ENCODE measurements at places on chromosomes 3 and 15.

- DNase-seq: peak; percentile 92
These were observed 4.4 kb downstream of the GXYLT2 start for GRCh38 chr3:72892081-72892775.

DNA sequence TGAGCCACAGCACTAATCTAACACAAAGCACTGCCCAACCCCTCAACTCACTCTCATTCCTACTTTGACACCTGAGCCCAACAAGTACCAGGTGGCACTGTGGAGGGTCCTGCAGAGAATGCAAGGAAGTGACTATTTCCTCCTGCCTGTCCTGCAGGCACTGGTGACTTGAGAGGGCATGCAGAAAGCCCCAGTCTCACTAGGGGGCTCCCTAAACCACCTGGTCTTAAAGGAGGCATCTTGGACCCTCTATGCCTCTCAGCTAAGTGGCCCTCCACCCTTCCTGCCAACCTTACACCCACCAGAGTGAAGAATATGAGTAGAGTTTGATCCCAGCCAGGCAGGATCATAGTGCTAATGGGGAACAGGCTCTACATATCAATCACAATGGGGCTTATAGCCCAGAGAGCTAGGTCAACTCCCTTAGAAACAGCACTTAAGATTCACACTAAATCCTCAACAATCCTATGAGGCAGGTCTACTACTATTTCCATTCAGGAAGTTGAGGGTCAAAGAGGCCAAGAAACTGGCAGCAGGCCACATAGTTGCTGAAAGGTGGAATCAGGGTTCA lies 15.2 kb downstream of the TRAIP start:
- DNase-seq: peak; percentile 20

DNA sequence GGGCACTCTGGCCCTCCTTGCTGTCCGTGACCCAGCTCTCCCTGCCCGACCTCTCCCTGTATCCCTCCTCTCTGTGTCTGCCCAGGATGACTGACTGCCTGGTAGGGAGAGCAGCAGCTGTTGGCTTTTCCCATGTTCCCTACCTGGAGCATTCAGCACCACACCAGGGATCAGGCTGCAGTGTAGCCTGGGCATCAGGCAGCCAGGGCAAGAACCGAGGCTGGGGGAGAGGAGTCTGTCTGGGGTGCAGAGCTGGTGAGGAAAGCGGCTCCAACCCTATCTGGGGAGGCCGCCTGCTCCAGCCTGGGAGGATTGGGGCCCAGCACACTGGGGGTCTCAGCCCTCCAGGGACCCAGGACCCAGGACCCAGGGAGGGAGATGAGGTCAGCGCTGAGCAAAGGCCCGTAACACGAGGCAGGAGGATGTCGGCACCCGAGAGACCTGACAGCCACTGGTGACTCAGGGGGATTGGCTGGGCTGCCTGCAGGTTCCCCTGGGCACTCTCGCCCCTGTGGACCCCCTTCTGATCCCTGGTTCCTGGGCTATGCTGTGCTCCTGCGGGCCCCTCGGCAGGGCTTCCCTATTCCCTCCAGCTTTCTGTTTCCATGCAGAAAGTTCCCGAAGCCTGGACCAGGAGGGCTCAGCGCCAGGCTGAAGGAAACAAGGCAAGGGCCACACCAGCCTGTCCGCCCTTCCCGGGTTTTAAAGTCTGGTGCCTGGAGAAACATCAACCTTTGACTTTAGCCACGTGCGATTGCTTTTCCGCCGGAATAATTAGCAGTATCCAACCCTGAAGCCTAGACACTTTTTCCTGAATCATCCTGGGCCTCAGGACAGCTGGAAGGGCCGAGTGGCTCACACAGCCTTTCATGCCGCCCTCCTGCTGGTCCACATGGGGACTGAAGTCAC lies 128.2 kb upstream of the MEF2A start:
- no peak for DNase-seq

- no peak for DNase-seq
These were observed 30.4 kb upstream of the KLHL25 start for GRCh38 chr15:85825118-85825517.

- no peak for DNase-seq
These were observed 20.4 kb downstream of the ARPP21 start for GRCh38 chr3:35659768-35660167.

DNA sequence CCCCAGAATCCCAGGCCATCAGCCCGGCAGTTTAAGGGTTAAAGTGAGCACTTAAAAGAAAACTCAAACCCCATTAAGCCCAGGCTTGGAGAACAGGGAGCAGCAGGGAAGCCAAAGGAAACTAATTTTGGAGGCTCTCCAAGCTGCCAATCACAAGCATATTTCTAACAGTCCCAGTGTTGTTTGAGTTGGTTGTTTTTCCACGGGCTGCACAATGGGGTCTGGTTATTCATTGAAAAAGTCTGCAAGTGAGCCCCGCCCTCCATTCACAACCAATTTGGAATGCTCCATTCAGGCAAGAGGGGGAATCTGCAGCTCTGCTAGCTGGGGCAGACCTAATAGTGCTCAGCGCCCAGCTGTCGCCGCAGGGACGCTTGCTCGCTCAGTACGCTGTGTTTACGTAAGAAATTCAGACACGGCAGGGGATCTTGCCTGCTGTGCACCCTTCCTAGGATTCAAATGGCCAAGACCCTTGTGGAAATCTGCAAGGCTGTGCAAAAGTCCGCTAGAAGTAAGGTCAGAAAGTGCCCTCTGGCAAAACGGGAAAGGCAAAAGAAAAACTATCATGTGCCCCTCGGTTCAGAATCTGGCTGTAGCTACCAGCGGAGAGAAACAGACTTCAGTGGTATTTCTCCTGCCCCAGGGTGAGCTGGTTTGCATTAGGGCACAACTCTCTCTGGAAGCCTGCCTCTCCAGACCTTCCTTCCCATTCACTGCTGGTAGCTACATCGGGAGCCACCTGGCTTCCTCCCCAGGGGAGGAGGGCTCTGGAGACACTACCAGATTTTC lies 11.0 kb downstream of the ETV5 start:
- peak; percentile 72 for DNase-seq

- peak; percentile 53 for DNase-seq
These were observed 78.5 kb downstream of the TRANK1 start for GRCh38 chr3:36866368-36866767.

GRCh38 chr15:95105229-95105628 lies 873.9 kb downstream of the MCTP2 start:
- peak; percentile 73 for DNase-seq

DNA sequence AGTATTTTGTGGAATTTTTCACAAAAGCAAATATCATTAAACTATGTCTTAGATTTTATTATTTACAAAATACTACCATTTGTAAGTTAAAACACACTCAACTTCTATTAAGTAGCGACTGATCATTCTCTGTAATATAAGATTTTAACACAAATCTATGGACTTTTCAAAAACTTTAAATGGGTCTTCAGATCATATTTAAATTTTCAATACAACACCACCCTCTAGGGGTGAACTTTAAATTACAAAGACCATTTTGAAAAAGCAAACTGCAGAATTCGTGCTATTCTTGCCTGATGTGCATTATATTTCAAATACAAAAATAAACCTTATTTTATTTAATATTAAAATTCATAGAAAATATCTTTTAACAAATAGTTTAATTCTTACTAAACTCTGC lies 8.2 kb upstream of the VGLL4 start:
- peak; percentile 56 for DNase-seq

- no peak for DNase-seq
These were observed 517.7 kb upstream of the TBL1XR1 start for GRCh38 chr3:177714945-177715344.

DNA sequence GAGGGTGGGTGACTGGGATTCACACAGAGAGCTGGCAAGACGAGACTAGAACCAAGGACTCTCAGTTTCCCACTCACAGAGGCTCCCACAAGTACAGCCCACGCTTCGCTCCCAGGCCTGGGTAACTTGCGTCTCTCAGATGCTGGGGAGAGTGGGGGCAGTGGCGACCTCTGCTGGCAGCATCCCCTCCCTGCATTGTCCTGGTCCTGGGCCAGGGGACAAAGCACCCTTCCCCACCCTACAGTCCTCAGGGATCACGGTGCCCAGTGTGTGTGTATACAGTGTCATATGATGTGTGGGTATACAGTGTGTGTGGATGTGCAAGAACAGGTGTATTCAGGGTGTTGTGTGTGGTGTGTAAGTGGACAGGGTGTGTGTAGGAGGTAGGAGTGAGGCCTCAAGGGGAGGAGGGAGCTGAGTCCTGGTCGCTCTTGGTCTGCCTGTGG lies 12.8 kb downstream of the VILL start:
- peak; percentile 39 for DNase-seq

GRCh38 chr3:50423543-50423942 lies 64.2 kb upstream of the TMEM115 start:
- DNase-seq: no peak

- no peak for DNase-seq
These were observed 154.6 kb downstream of the MAGI1 start for GRCh38 chr3:65884071-65884470.

DNA sequence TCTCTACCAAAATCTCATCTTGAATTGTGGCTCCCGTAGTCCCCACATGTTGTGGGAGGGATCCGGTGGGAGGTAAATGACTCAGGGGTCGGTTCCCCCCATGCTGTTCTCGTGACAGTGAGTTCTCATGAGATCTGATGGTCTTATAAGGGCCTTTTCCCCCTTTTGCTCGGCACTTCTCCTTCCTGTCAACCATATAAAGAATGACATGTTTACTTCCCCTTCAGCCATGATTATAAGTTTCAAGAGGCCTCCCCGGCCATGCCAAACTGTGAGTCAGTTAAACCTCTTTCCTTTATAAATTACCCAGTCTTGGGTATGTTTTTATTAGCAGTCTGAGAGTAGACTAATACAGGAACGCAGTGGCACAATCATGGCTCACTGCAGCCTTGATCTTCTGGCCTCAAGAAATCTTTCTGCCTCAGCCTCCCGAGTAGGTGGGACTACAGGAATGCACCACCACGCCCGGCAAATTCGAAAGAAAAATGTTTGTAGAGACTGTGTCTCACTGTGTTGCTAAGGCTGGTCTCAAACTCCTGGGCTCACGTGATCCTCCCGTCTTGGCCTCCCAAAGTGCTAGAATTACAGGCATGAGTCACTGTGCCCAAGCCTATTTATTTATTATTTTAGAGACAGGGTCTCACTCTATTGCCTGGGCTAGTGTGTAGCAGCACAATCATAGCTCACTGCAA lies 101.0 kb downstream of the ATP10A start:
- DNase-seq: peak; percentile 53

DNA sequence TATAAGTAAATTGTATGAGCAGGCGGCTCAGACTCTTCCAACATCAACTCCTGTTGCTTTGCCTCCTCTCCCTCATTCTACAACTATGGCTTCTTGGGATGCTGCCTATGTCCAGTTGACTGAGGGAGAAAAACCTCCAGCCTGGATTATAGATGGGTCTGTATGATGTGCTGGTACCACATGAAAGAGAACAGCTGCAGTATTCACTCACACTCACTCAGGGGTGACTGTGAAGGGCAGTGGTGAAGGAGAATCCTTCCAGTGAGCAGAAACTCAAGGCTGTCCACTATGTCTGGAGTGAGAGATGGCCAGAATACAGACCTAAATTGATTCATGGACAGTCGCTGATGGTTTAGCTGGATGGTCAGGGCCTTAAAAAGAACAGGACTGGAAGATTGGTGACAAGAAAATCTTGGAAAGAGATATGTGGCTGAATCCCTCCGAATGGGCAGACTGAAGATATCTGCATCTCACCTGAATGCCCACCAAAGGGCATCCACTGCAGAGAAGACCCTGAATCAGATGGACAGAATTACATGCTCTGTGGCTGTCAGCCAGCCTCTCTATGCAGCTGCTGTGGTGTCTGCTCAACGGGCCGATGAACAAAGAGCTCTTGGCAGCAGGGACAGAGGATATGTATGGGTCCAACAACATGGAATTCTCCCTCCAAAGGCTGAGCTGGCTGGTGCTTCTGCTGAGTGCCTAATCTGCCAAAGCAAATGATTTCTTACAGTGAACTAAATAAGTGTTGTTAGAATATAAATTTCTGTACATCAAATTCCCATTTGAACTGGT lies 1.9 kb upstream of the BCL2L10 start:
- DNase-seq: no peak

DNA sequence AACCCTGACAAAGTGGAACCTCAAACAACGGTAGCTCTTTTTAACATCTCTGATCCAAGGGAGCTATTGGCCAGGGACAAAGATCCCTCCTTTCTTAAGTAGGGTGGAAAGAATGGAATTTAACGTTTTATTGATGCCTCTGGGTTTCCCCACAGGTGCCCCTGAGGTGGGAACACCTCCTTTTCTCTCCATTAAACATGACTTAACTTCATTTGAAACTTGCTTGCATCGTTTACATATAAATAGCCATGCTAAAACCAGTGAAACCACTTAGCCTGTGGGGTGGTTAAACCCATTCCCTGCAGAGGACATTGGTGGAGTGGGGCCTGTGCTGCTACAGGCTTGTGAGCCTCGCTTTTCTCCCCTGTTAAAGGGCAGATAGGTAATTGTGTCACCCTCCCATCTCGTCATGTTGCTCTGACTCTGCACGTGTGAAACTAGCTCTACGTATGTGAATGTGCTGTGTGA lies 9.7 kb downstream of the CGNL1 start:
- DNase-seq: no peak

GRCh38 chr3:99317201-99317600 lies 321.2 kb upstream of the COL8A1 start:
- no peak for DNase-seq

- DNase-seq: peak; percentile 36
These were observed 17.2 kb upstream of the CCR4 start for GRCh38 chr3:32934150-32934742.

GRCh38 chr3:187843654-187844053 lies 98.4 kb upstream of the BCL6 start:
- DNase-seq: no peak

- DNase-seq: peak; percentile 74
These were observed 54.5 kb upstream of the MEX3B start for GRCh38 chr15:82100111-82100929.

- no peak for DNase-seq
These were observed 64.5 kb downstream of the RYR3 start for GRCh38 chr15:33375236-33375635.

DNA sequence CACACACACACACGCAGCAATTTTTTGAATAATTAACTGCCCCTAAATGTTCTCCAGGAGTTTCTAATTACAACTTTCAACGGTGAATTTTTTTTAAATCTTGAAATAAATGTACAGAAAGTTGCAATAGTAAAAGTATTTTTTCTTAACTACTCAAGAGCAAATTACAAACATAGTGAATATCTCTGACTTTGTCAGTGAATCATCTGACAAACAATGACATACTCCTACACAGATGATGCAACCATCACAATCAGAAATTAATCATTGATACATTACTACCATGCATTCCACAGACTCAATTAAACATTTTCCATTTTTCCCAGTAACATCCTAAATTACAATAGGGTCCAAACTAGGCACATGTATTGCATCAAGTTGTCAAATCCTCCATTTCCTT lies 597.3 kb downstream of the NAALADL2 start:
- peak; percentile 31 for DNase-seq

GRCh38 chr15:27796405-27797320 lies 302.5 kb downstream of the OCA2 start:
- DNase-seq: no peak

GRCh38 chr3:193310914-193311723 lies 67.4 kb downstream of the ATP13A5 start:
- DNase-seq: no peak

- DNase-seq: peak; percentile 31
These were observed 111.8 kb upstream of the DPH6 start for GRCh38 chr15:35657679-35658311.

GRCh38 chr3:142819179-142819578 lies 69.7 kb downstream of the PCOLCE2 start:
- DNase-seq: no peak

- no peak for DNase-seq
These were observed 22.9 kb downstream of the IL5RA start for GRCh38 chr3:3087279-3087678.

- no peak for DNase-seq
These were observed 8.6 kb downstream of the PODXL2 start for GRCh38 chr3:127637546-127637945.
